Esophagus squamous epithelium (tissue), 5 donors: ENCODE measurements at places on chromosomes 12 and 14. TPM values are rescaled to one million over a fixed set of nuclear protein-coding genes. Genes with fewer than 3 reads are reported as not detected.

The SERPINA1 gene
- total RNA-seq: 8.2 TPM

The ABHD4 gene
- total RNA-seq: 45.4 TPM

The CLEC4C gene
- not detected for total RNA-seq

The STON2 gene
- 58.7 TPM for total RNA-seq

The AQP6 gene
- total RNA-seq: not detected

DNA sequence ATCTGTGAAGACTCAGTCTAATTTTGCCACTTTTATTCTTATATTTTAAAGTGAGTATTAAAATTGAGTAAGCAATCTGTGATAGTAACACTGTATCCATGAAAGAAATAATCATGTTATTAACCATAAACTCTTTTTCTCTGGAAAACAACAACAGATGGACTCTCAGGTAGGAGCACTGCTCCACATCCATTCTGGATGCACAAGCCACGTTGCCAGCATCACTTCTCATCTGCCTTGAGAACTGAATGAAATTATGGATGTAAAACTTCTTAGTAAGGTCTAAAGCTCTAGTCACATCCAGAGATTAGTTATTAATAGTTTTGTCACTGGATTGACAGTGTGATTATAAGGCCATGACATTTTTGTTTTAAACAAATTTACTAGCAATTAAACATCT is 489.1 kb upstream of the SYT1 start:
- no peak for DNase-seq

DNA sequence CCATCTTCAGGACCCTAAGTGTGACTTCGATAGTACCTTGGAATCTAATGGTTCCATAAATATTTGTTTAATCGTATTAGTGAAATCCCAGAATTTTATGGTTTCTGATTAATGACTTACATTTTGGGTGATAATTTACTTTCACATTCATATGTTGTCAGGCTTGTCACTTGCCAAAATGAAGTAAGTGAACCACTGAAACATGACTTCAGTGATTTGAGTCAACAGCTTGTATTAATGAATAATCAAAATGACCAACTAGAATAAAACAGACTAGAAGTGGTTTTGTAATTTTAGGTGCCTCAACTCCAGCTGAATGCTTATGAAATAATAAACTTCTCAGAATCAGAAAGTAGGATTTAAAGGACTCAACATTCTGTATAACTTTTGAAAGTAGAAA is 517.1 kb downstream of the PRKD1 start:
- no peak for DNase-seq

DNA sequence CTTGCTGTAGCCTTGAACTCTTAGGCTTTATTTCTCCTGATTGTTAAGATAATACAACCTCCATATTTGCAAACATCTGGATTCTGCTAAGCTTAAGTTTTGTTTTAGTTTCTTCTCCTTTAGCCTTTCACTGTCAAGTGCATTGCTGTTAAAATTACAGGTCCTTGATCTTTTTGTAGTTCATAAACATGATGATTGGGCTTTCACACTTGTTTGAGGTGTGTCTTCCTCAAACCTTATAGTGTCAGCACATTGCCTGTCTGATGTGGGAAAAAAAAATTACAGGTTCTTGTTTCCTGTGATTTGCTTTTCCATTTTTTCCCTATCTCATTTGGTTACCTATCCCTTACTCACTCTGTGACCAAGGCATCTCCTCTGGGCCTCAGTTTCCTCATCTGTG is 59.2 kb downstream of the BICDL1 start:
- DNase-seq: no peak
